ENCODE measurements at places on chromosomes 6 and 20. TPM values are rescaled to one million over a fixed set of nuclear protein-coding genes. Genes with fewer than 3 reads are reported as not detected.

KIF25 gene
- total RNA-seq: not detected

SCGN gene
- total RNA-seq: 0.82 TPM

HLA-DMA gene
- 2.6 TPM for total RNA-seq

BTN2A1 gene
- total RNA-seq: 15.9 TPM

FNDC11 gene
- 1.0 TPM for total RNA-seq
